Fibroblast of skin of left biceps (primary cell): ENCODE measurements at places on chromosomes 1 and 21.

DNA sequence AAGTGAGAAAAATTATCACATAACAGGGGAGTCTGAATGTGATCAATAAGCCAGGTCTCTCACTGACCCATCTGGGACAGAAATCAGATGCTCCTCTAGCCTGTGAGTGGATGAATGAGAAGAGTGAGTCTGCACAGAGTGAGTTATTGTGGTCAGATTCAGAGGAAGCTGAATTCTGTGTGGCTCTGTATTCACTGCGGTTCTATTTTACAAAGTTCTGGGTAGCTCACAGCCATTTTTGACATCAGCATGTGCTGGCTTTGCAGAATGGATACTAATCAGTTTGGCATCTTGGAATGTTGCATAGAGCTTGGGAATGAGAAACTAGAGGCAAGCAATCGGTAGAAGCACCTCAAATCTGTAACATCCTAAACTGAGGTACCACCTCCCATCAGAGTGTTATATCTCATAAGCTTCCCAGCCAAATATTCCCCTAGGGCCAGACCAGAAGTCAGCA, 3.8 kb downstream of the COLGALT2 start:
- DNase-seq: no peak

GRCh38 chr1:233719655-233720341, 105.9 kb downstream of the KCNK1 start:
- no peak for DNase-seq

- no peak for DNase-seq
Observed at GRCh38 chr21:17536381-17536780, 23.5 kb downstream of the CXADR start.

DNA sequence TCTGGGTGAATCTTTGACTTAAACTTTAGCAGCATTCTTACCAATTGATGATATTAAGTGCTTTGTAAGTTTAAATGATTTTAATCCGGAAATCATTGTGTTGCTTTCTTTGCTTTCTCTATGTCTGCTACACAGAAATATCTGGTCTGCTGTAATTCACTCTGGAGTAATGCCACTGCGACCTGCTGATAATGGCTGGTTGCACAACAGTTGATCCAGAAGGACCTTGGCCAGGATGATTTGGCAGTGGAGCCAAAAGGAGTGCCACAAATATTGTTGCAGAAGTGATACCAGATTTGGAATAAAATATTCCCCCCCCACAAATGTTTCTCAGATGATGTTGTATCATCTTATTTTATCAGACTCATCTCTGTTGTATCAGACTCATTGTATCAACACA, 2063.9 kb downstream of the MRPL39 start:
- DNase-seq: no peak

GRCh38 chr1:227728059-227728891, 6.8 kb downstream of the JMJD4 start:
- no peak for DNase-seq
